ENCODE measurements at places on chromosomes 13 and 19.

DNA sequence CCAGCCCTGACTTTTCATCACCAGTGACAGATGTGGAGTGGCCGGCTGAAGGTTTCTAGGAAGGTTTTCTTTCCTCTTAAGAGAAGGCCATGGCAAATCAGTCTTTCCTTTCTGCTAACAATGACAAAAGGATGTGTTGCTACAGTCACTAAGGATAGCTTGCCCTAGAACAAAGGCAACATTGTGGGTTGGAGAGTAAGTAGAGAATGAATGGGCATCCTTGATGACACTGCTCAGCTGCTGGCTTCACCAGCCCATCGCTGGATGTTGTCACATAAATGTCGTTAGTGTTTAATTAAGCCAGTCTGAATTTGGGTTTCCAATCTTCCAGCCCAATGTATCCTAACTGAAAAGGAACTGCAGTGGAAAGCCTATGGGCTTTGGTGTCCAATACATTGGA, 168.4 kb downstream of the ZIC5 start:
- no peak for DNase-seq

GRCh38 chr13:48156466-48156865, 61.6 kb upstream of the MED4 start:
- no peak for DNase-seq

DNA sequence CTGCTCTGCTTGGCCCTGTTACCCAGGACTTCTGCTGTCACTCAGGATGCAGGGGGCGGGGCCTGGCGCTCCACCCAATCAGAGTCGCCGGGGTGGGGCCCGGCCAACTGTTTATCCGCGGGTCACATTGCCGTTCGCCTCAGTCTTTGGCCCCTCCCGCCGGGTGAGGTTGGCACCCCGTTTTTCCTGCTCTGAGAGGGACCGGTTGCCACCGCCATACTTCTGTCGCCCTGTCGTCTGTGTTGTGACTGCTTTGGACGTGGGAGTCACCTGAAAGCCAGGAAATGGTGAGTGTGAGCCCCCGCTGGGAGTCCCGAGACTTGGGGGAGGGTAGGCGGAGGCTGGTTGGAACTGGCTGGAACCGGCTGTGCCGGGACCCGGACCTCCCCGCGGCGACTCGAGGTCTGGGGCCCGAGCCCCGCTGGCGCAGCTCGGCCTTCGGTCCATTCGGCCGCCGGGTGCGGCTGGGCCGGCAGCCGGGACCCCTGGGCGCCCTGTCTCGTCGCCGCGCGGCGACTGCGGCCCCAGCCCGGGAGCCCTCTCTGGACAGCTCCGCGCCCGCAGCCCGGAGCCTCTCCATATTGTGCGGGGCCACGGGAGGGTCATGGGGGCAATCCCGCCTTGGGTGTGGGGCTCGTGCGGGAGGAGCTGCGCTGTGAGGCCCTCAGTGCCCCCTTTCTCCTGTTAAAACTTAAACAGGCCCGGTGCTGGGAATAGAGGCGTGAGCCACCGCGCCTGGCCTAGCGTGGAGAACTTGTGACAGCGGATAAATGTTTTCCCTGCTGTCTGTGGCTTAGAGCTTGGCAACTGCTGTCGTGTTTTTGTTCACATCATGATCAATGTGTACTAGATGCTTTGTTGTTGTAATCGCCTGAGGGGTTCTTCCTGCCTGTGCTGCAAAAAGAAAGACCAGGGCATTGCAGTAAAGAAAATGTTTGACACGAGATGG, at the start of gene ZNF844:
TSS of gene ZNF844 (plus strand) at position 142 of the 949 bp plus-strand sequence. CDS start at position 285, 143 bp downstream.
- DNase-seq: peak; percentile 80

GRCh38 chr19:918152-918437, 962 bp downstream of the KISS1R start:
- DNase-seq: no peak

DNA sequence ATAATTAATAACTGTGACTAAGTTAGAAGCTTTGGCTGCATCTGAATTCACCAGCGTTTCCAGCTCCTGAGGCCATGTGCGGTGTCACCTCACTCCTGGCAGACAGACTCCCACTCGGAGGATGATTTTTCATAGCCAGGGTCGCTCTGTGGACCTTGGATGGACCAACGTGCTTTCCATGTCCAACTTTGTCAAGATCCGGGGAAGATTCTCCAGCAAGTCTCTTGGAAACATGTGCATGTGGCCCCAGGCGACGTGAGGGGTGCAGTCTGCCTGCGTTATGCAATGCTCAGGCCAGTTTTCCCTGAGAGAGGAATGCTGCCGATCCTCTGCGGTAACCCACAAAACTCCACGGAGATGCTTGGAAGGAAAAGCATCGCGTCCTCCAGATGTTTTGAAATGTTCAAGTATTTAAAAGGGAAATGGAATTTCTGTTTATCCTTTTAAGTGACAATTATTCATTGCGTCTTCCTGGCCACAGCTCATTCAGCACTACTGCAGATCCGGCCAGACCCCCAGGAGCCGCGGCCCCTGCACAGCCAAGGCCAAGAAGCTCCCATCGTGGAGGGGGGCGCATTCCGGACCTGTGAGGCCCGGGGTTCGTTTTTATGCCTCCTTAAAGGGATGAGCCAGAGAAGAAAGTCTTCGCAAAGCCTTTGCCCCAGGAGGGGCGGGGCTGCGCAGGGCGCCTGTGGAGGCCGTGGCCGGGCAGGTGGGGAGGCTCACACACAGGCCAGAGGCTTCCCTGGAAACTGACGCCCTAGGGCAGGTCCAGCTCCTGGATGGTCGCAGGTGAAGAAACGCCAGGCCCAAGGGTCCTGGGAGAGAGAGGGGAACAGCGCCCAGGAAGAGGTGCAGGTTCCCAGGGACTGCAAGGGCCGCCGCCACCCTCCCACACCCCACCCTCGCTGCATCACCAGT, 46.0 kb downstream of the C13orf46 start:
- DNase-seq: no peak
